ENCODE measurements at places on chromosomes 4 and X. TPM values are rescaled to one million over a fixed set of nuclear protein-coding genes. Genes with fewer than 3 reads are reported as not detected.

DNA sequence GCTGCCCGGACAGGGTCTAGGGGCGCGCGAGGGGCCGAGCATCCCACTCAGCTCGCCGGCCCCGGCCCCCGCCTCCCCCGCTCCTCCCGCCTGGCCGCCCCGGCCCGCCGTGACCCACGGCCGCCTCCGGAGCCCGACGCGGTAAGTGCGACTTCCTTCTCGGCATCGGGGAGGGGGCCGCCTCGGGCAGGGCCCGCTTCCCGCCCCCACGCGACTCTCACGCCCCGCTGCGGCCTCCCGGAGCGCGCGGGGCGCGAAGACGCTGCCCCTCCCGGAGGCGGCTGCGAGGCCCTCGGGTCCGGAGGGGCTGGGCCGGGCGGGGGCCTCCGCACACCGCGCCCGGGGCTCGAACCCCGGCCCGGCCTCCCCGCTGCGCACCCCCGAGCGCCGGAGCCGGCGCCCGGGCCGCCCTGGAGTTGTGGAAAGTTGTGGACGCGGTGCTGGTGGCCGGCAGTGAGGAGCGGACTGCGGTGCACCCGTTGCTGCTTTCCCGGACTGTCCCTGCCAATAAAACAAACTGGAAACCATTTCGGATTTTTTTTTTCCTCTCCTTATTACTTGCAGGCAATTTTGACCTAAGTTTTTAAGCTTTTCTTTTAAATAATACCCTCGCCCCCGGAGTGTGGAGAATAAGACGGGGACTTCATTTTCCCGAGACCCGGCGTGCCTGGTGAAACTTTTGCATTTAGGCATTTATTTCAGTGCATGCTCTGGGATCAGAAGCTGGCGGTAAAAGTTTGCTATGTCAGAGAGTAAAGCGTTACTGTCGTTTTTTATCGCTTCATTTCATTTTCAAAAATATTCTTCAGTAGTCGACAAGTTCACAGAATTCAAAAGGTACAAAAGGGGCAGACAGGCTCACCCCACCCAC is 13.0 kb upstream of the TMEM156 start:
- DNase-seq: peak; percentile 43

DNA sequence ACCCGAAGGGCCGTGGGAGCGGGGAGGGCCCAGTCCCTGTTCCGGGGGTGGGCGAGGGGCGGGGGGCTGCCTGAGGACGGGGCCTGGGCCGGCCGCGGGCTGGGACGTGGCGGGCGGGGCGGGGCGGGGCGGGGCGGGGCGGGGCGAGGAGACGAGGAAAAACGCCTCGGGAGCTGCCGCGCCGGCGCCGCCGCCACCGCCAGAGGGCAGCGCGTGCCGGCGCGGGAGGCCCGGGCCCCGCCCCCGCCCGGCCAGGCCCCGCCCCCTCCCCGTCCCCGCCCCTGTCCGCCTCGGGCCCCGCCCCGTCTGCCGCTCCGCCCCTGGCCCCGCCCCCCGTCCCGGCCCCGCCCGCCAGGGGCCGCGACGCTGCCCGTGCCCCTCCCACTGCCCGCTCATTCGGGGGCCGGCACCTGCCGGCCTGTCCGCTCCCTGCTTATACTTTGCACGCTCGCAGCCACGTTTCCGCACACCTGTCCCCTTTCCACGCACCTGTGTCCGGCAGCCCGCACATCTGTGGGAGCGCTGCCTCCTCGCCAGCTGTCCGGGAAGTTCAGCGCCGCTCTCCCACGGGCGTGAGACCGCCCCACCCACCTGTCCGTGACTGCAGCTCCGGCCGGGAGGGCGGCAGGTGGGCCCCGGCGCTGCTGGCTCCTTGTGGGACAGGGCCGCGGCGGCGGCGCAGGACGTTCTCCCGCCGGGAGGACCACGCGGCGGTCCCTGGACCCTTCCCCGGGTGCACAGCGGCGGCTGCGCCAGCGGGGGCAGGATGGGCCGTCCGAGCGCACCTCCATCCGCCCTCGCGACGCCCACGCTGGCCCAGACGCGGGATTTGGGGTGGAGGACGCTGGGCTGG is 1.7 kb upstream of the FGFRL1 start:
- DNase-seq: peak; percentile 73

GRCh38 chr4:30836231-30836630 is 116.1 kb downstream of the PCDH7 start:
- DNase-seq: no peak

- DNase-seq: no peak
These were observed 29.0 kb downstream of the COQ2 start for GRCh38 chr4:83255584-83255983.

The UVSSA gene
- total RNA-seq: 24.7 TPM

The CT45A5 gene
- total RNA-seq: not detected
